NCI-H82 (cell line): ENCODE measurements at places on chromosomes 12 and 14.

DNA sequence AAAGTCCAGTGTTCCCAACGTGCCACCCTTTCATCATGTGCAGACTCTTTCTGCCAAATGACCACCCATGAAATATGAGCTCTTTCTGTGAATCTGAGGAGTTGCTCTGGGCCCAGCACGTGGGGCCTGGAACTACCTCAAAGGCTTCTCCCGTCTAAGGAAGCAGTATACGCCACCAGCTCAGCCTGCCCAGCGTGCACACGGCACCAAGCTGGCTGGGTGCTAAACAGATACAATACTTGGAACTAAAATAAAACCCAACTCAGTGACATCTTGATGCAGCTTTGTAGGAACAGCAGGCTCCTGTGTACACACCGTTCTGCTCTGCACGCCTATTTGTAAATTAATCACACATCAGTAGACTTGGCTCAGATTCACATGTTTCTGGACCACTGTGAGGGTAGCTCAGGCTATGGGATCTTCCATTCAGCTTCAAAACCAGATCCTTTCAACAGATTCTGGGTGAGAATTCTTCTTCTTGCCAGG, 74.8 kb downstream of the ARL6IP4 start:
- DNase-seq, result no peak

GRCh38 chr12:105469211-105469610, 138.7 kb downstream of the C12orf75 start:
- peak; percentile 25 for DNase-seq

DNA sequence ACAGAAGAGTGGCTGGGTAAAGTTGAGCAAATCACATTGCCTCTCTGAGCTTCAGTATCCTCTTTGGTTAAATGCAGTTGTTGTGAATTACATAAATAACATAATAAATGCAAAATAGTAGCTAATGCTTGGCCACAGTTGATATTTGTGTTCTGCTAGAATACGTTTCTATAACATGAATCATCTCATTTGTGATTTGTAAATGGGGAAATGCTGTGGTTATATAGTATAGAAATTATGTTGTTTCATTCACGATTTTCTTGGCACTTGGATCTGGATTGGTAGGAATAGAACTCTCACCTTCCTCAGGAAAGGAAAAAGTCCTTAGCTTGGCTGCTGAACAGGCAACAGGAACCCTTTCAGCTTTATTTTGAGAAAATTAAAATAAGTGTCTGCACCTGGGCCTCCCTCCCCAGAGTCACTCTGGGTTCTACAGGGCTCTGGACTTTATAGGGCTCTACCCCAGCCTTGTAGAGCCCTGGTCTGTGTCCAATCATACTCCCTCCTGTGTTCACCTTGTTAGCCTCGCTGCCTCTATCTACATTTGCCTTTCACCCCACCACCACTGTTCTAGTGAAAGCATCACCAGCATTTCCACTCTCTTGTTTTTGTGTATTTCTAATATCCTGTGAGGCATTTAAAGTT, 107.7 kb upstream of the BCAT1 start:
- no peak for DNase-seq

GRCh38 chr14:75805646-75806045, 144.6 kb downstream of the TTLL5 start:
- DNase-seq, result no peak

GRCh38 chr14:53927171-53927570, 29.5 kb downstream of the BMP4 start:
- DNase-seq, result no peak
